ENCODE measurements at places on chromosomes 3 and 15.

DNA sequence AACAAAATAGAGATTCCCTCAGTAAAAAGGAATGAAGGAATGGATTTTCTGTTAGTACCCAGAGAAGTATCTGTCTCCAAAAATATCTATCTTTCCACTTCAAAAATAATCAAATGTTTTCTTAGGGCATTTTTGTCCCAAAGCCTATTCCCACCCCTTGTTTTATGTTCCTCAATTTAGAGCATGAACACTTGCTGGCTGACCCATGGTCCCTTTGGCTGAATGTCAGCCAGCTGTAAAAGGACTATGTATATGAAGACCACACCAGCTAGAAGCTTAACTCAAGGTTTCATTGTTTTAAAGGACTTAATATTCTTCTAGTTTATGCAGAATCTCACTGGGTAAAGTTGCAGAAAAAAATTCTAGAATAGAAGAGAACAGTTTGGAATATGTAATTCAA, 931.2 kb downstream of the MCTP2 start:
- peaks cover 4% of the 10 kb centered on the region for H3K27me3 ChIP-seq
- H3K4me3 ChIP-seq: no peak overlapping the region
- no peak for DNase-seq
- no peaks in the 10 kb centered on the region for H3K4me1 ChIP-seq
- no peak overlapping the region for H3K27ac ChIP-seq

DNA sequence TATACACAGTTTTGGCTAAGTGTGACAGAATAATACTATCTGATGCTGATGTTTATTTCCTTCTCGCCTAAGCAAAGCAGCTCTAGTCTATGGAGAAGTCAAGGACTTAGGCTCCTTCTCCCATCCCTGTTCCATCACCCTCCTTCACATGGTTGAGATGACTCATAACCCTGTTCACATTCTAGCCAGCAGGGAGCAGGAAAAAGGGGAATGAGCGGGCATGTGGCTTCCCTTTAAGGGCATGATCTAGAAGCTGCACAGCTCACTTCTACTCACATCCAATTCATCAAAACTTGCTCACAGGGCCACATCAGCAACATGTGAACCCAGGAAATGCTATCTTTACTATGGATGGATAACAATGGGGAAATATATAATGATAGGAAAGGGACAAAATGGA, 40.9 kb downstream of the CBLB start:
- no peak overlapping the region for H3K27ac ChIP-seq
- H3K36me3 ChIP-seq: no peaks in the 10 kb centered on the region
- no peaks in the 10 kb centered on the region for H3K27me3 ChIP-seq
- DNase-seq: no peak

DNA sequence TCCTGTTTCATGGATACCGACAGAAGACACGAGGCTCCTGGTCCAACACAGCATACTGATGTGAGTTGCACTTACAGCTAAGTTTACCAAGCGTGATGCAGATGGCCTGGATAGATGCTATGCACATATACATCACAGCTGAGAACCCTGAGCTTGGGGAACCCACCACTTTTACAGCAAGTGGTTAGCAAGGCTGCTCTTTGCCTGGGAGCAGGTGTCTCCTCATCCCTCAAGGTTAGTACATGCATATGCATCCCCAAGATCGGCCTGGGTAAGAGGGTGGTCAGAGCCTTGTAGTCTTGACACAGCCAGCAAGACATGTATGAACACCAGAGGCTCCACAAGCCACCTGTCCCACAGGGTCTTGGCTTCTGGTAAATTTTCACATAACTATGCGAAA, 28.3 kb downstream of the LRRC2 start:
- no peaks in the 10 kb centered on the region for H3K27me3 ChIP-seq
- peaks cover 40% of the 10 kb centered on the region for H3K4me1 ChIP-seq
- DNase-seq: no peak
- H3K4me3 ChIP-seq: no peak overlapping the region

GRCh38 chr3:154684021-154684420, 254.0 kb upstream of the GPR149 start:
- no peaks in the 10 kb centered on the region for H3K27me3 ChIP-seq
- no peak for DNase-seq
- no peaks in the 10 kb centered on the region for H3K36me3 ChIP-seq

GRCh38 chr15:63156755-63157117, 541 bp downstream of the RPS27L start:
- peak overlapping the region; percentile 89 for H3K27ac ChIP-seq
- H3K4me1 ChIP-seq: peaks cover 22% of the 10 kb centered on the region
- H3K36me3 ChIP-seq: no peaks in the 10 kb centered on the region
- DNase-seq: peak; percentile 3
- no peaks in the 10 kb centered on the region for H3K27me3 ChIP-seq
- H3K4me3 ChIP-seq: peak overlapping the region; percentile 97

DNA sequence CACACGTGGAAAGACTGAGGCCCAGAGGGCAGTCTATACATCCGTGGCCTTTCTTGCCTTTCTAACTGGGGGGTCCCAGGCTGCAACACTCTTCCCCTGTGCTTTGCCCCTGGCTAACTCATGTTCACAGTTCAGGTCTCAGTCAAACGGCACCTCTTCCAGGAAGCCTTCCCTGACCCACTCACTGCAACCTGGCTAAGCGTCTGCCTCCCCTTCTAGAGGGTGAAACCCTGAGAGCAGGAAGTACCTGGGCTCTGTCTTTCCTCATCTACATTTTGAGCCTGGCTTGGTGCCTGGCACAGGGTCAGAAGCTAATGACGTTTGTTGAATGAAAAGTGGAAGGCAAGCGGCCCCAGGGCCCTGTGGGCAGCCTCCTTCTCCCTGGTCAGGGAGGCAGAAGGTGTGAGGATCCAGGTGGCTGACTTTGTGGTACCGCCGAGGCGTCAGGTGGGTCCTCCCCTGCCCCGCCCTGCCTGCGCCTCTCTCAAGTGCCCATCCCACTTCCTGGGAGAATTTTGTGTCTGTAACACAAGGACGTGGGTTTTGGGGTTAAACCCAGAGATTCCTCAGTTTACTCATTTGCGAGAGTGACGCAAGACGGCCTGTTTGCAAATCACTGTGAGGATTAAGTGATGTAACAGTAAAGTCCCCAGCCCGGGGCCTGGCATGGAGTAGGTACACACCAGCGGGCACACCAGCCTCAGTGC, 32.1 kb downstream of the DNASE1L3 start:
- DNase-seq: no peak
- H3K36me3 ChIP-seq: no peaks in the 10 kb centered on the region
- no peaks in the 10 kb centered on the region for H3K4me1 ChIP-seq
- no peak overlapping the region for H3K27ac ChIP-seq

GRCh38 chr3:196938576-196938975, 3.8 kb downstream of the NCBP2 start:
- peaks cover 15% of the 10 kb centered on the region for H3K36me3 ChIP-seq
- no peak for DNase-seq
- peaks cover 7% of the 10 kb centered on the region for H3K4me1 ChIP-seq
- H3K4me3 ChIP-seq: no peak overlapping the region
- H3K27ac ChIP-seq: no peak overlapping the region

Measured in common myeloid progenitor, CD34-positive (primary cell).